ENCODE measurements at places on chromosomes 12 and 14. TPM values are rescaled to one million over a fixed set of nuclear protein-coding genes. Genes with fewer than 3 reads are reported as not detected.

The SIRT4 gene
- 2.4 TPM for total RNA-seq

The PPP1R12A gene
- total RNA-seq = 104 TPM

DNA sequence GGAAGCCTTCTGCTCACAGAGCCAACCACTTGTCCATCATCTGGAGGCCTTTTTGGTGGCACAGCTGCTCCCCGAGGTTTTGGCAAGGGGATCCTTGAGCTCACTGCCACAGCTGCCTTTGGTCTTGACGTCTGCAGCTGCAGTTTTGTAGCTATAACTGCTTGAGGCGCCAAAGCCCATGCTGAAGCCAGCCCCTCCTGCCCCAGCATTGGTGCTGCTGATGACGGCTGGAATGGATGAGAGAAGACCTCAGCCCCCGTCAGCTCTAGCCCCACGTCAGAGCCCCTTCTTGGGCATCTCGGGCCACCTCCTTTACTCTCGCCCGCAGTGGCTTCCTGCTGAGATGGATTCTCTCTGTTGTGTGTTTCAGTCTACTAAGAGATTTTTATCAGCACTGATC lies 12.3 kb upstream of the KRT74 start:
- no peaks in the 10 kb centered on the region for H3K36me3 ChIP-seq
- H3K27me3 ChIP-seq = no peaks in the 10 kb centered on the region
- no peak overlapping the region for H3K27ac ChIP-seq
- H3K4me3 ChIP-seq = no peak overlapping the region
- DNase-seq = peak; percentile 61
- H3K4me1 ChIP-seq = peaks cover 14% of the 10 kb centered on the region

- peaks cover 4% of the 10 kb centered on the region for H3K27me3 ChIP-seq
- H3K27ac ChIP-seq = no peak overlapping the region
- no peaks in the 10 kb centered on the region for H3K36me3 ChIP-seq
- no peak for DNase-seq
- H3K4me3 ChIP-seq = no peak overlapping the region
Measured at GRCh38 chr12:32450768-32451167, 51.4 kb downstream of the FGD4 start.

The RAP1B gene
- 252 TPM for total RNA-seq

DNA sequence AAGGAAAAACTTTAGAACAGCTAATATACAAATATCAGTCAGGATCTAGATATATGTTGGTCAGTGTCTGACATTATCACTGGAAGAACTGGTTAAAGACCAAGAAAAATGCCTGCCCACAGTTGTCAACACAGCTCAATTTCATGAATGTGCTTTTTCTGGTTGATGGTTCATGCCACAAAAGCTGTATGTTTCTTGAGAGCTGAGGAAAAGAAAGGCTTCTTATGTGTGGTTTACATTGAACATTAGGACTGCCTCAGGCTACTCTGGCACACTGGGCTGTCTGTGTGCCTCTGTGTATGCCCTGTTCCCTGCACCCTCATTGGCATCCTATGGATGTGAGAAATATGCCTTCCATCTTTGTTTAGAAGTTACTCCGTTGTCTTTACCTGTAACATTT lies 218.8 kb upstream of the RGS6 start:
- peaks cover 39% of the 10 kb centered on the region for H3K36me3 ChIP-seq
- H3K4me3 ChIP-seq = no peak overlapping the region
- no peak for DNase-seq
- peaks cover 26% of the 10 kb centered on the region for H3K4me1 ChIP-seq
- H3K27me3 ChIP-seq = no peaks in the 10 kb centered on the region

GRCh38 chr12:112217647-112218046 lies 92.3 kb downstream of the TRAFD1 start:
- DNase-seq = no peak
- no peak overlapping the region for H3K27ac ChIP-seq
- H3K36me3 ChIP-seq = peaks cover 7% of the 10 kb centered on the region
- H3K4me3 ChIP-seq = no peak overlapping the region
- H3K27me3 ChIP-seq = no peaks in the 10 kb centered on the region

DNA sequence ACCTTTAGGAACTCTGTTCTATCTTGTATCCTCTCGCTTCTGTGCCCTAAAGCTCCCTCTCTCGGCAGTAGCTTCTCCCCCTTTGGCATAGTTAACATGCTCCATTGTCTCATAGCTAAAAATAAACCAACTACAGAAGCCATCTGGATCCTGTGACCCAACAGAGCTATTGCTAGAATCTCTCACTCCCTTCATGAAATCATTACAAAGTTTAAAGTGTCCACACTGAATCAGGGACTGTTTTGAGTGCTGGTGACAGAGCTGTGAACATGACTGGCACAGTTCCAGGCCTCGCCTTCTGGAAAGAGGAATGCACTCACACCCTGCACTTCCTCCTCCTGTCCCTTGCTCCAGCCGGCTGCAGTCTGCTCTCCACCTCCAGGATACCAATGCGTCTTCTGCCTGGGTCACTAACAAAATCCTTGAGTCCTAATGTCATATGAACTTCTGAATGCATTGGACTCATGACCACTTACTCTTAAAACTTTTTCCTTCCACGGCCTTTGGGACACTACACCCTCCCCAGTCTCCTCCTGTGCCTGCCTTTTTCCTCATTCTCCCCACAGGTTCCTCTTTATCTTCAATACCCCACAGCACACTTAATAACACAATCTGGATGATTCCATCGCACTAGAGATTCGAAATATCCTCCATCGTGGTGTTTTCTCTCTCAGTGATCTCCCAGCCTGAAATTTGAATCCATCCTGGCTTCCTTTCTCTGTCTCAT lies 13.2 kb downstream of the PLBD1 start:
- no peaks in the 10 kb centered on the region for H3K27me3 ChIP-seq
- no peaks in the 10 kb centered on the region for H3K4me1 ChIP-seq
- DNase-seq = no peak

GRCh38 chr14:32312010-32312331 lies 17.1 kb upstream of the AKAP6 start:
- no peaks in the 10 kb centered on the region for H3K36me3 ChIP-seq
- H3K27ac ChIP-seq = no peak overlapping the region
- H3K27me3 ChIP-seq = peaks cover 2% of the 10 kb centered on the region

DNA sequence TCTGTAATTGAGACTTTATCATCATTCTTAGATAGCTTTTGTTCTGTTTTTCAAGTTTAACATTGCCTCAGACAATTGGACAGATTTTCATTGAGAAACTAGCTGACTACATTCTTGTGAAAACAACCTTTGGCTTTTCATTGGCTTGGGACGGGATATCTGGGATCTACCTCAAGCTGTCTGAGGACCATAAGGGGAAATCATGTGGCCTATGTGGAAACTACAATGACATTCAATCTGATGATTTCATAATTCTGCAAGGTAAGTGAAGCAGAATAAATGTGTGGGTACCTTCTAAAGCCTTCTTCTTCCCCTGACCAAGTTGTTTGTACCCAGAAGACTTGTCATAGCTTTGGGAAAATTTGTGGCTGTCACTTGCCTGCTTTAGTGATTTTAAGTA lies 133.5 kb downstream of the OTOGL start:
- DNase-seq = no peak
- H3K27me3 ChIP-seq = peaks cover 3% of the 10 kb centered on the region
- no peaks in the 10 kb centered on the region for H3K4me1 ChIP-seq
- H3K27ac ChIP-seq = no peak overlapping the region

The IFI27 gene
- 325 TPM for total RNA-seq

GRCh38 chr12:21991526-21991925 lies 50.3 kb upstream of the ABCC9 start:
- no peak overlapping the region for H3K27ac ChIP-seq
- DNase-seq = no peak
- H3K4me1 ChIP-seq = peaks cover 9% of the 10 kb centered on the region
- H3K4me3 ChIP-seq = no peak overlapping the region
- peaks cover 2% of the 10 kb centered on the region for H3K36me3 ChIP-seq

DNA sequence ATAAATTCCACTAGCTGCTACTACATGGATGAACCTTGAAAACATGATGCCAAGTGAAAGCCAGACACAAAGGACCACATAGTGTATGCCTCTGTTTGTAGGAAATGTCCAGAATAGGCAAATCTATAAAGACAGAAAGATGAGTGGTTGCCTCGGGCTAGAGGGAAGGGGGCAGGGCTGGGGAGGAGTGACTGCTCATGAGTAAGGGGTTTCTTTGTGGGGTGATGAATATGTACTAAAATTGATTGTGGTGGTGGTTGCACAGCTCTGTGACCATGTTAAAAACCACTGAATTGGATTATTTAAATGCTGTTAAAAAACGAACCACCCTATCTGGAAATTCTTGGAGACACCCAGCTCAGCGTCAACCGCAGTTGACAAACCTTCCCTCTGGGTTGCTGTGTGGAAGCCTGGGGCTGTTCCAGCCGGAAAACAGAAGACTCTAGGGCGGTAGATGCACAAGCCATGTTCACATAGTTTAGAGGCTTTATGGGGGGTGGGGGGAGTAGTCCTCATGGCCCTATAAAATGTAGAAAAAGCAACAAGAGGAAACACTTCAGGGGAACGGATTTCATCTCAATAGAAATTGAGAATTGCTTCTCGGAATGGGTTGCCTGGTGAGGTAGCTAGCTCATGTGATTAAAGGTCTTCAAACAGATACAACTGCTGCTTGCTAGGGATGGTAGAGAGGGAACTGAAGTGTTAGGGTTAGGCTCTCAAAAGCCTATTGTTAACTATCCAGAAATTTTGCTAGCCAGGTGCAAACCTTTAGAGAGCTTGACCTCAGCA lies 29.4 kb downstream of the RIN3 start:
- no peak overlapping the region for H3K27ac ChIP-seq
- H3K27me3 ChIP-seq = no peaks in the 10 kb centered on the region
- H3K4me1 ChIP-seq = peaks cover 59% of the 10 kb centered on the region
- peaks cover 12% of the 10 kb centered on the region for H3K36me3 ChIP-seq
- no peak for DNase-seq
- no peak overlapping the region for H3K4me3 ChIP-seq

GRCh38 chr12:26122061-26122680 lies 2.7 kb downstream of the BHLHE41 start:
- peak overlapping the region; percentile 35 for H3K4me3 ChIP-seq
- no peaks in the 10 kb centered on the region for H3K36me3 ChIP-seq
- peaks cover 33% of the 10 kb centered on the region for H3K4me1 ChIP-seq
- DNase-seq = no peak
- no peak overlapping the region for H3K27ac ChIP-seq

DNA sequence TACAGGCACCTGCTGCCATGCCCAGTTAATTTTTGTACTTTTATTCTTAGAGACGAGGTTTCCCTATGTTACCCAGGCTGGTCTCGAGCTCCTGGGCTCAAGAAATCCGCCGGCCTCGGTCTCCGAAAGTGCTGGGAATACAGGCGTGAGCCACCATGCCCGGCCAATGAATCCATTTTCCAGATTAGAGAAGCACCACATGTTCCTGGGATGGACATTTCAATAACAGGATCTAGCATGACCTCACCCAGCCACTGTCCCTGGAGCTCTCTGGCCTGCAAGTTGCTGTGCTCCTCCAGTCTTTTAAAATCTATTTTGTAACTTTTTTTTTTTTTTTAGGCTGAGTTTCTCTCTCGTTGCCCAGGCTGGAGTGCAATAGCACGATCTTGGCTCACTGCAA lies 2.2 kb downstream of the GPR132 start:
- H3K4me3 ChIP-seq = peak overlapping the region; percentile 95
- peaks cover 67% of the 10 kb centered on the region for H3K4me1 ChIP-seq
- no peak for DNase-seq
- peak overlapping the region; percentile 97 for H3K27ac ChIP-seq
- H3K27me3 ChIP-seq = no peaks in the 10 kb centered on the region

DNA sequence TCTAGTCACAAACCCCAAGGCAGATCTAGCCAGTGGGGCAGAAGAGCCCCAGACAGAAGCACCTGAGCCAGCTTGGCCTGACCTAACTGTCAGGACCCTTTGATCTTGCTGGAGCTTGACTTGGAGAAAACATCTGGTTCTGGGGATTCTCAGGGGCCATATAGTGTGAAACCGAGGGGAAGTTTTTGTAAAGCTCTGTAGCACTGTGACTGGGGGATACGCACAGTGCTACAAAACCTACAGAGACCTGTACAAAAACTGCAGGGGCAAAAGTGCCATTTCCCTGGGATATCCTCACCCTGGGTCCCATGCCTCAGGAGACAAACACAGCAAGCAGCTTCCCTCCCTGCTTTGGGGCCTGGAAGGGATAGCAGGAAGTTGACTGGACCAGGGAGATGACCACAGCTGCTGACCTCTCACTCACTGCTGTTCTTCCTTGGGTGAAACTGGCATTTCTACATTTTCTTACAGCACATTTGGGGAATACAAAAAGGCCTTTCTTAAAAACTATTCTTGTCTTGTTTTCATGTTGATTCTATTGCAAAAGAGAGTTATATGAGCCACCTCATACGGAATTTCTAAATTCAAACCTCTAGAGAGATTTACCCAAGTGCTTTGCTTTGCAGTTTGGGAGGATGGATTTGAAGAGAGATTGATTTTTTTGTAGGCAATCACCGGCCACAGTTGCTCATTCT lies 140.0 kb downstream of the DAD1 start:
- no peak for DNase-seq
- no peak overlapping the region for H3K27ac ChIP-seq
- no peaks in the 10 kb centered on the region for H3K36me3 ChIP-seq

The CD69 gene
- total RNA-seq = 104 TPM

GRCh38 chr12:61998791-61999190 lies 261.4 kb upstream of the USP15 start:
- no peaks in the 10 kb centered on the region for H3K27me3 ChIP-seq
- H3K27ac ChIP-seq = no peak overlapping the region
- H3K36me3 ChIP-seq = no peaks in the 10 kb centered on the region
- H3K4me3 ChIP-seq = no peak overlapping the region

DNA sequence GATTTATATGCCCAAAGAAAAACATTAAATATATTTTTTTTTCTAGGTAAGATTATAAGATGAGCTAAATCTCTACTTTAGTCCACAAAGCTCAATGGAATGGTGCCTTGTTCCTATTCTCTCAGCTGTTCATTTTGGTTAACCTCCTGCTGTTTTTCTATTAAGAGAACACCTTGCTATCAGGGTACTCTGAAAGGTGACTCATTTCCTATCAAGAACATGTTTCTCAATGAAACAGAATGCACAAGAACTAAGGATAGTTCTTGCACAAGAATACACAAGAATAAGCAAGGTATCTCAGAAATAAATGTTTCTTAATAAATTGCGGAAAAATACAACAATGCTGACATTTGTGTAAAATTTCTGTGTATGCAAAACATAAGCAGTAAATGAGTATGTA lies 14.1 kb downstream of the ABCD2 start:
- H3K4me3 ChIP-seq = no peak overlapping the region
- H3K27me3 ChIP-seq = no peaks in the 10 kb centered on the region
- H3K27ac ChIP-seq = peak overlapping the region; percentile 31
- H3K36me3 ChIP-seq = peaks cover 58% of the 10 kb centered on the region
- no peak for DNase-seq

DNA sequence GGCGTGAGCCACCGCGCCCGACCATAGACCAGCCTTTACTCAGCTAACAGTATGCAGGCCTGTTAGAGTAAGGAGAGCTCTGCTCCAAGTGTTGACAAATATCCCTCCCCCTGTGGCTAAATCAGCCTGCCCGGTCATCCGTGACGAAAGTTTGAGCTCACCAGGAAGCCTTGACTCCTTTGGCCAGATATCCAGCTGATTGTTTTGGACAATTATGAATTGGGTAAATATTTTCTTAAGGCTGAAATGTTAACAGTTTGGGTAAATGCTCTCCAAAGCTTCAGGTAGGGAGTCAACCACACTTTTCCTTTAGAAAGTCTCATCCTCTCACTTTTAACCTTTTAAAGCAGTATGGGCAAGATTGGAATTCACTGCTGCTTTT lies 157.9 kb downstream of the PAWR start:
- no peak overlapping the region for H3K27ac ChIP-seq
- no peaks in the 10 kb centered on the region for H3K36me3 ChIP-seq
- H3K27me3 ChIP-seq = no peaks in the 10 kb centered on the region
- H3K4me3 ChIP-seq = no peak overlapping the region
- no peaks in the 10 kb centered on the region for H3K4me1 ChIP-seq
- no peak for DNase-seq

The A2M gene
- total RNA-seq = 0.12 TPM
